ENCODE measurements at places on chromosomes 6 and 20.

DNA sequence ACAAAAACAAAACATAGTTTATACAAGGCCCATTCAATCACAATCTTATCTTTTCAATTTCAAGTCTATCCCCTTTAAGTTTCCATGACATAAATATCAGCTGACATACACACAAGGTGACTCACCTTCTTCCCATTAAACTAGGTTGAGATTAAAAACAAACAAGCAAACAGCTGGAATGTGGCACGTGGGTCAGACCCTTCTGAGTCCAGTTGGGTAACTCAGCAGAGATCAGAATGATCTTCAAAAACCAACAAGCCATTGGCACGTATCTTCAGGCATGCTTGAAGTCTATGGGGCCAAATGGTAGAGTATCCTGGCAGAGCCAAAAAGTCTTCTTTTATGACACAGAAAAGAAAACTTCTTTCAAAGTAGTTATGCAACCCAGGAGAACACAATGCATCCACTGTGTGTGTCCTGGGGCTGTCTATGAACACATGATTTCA lies 603.5 kb upstream of the CITED2 start:
- peak; percentile 8 for DNase-seq

GRCh38 chr20:55386686-55387085 lies 618.6 kb downstream of the CBLN4 start:
- DNase-seq, result peak; percentile 15

- DNase-seq, result no peak
Observed at GRCh38 chr20:40896814-40897700, 131.6 kb upstream of the TOP1 start.

- DNase-seq, result no peak
Observed at GRCh38 chr6:37840940-37841300, 21.4 kb downstream of the ZFAND3 start.

Measured in SW480 (cell line).